Amygdala (tissue), 56 donors: ENCODE measurements at places on chromosomes 3 and 15.
A peak's percentile ranks its signal among the peaks of the same experiment; 100 is the strongest.

DNA sequence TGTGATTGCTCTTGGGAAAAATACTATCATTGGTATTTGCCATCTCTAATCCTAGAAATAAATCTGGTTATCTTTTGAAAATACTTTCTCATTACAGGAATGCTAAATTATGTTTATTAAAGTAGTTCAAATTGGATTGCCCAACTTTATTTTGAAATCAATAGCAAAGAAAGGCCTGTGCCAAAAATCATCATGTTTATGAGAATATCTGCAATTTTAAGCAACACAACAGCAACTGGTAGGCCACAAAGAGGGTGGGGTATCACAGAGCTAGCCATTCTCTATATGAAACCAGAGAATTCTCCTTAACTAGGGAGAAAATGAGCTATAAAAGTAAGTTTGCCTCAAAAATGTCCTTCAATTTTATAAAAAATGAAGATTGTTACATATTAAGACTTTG is 11.9 kb upstream of the TM4SF19 start:
- DNase-seq: no peak

GRCh38 chr3:53845103-53845880 is 927 bp downstream of the CHDH start:
- DNase-seq: peak; percentile 34

DNA sequence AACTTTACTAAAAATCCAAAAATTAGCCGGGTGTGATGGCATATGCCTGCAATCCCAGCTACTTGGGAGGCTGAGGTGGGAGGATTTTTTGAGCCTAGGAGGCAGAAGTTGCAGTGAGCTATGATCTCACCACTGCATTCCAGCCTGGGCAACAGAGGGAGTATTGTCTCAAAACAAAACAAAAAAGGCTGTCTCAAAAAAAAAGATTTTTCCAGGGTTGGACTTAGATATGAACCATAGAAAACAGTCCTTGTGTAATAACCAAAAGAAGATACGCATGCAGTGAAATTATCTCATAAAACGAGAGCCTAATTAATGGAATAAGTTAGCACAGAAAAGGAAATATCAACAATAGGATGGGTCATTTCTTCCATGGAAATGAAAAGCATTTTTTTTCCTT is 320.4 kb upstream of the RASGRP1 start:
- DNase-seq: no peak

DNA sequence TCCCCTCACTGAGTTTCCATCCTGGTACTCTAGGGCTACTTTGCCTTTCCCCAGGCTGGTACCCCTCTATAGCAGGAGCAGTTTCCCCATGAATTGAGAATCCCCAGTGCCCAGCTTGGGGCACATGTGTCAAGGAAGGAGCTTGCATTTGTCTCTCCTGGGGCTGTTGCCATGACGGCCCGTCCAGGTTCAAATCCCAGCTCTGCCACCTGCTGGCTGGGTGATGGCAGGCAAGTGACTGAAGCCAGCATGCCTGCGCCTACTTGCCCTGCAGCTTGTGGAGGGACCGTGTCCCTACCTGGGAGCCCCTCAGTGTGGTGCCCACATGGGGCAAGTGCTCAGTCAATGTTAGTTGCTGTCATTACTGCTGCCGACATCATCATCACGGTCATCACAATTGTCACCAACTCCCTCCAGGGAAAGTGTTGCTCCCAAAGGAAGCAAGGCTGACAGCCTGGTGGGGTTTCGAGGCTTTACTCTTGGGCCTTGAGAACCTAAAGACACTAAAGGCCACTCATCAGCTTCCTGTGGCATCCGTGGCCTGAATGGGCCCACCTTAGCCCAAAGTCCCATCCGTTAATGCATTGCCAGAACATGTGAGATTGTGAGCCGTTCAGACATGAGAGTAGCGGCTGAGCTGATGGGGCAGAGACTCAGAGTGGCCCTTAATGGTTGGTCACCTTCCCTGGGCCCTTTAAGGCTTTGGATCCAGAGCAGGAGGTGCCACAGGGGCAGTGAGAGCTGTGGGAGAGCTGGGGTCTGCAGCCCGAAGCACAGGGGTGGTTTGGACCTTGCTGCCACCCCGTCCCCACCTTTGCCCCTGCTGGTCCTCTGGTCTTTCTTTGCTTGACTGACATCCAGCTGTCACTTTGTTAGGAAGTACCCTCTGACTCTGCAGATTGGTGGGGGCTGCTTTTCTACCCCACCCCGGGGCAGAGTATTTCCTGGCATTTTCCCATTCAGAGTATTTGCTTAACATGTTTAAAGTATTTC is 144.4 kb downstream of the DNAJB8 start:
- DNase-seq: no peak

DNA sequence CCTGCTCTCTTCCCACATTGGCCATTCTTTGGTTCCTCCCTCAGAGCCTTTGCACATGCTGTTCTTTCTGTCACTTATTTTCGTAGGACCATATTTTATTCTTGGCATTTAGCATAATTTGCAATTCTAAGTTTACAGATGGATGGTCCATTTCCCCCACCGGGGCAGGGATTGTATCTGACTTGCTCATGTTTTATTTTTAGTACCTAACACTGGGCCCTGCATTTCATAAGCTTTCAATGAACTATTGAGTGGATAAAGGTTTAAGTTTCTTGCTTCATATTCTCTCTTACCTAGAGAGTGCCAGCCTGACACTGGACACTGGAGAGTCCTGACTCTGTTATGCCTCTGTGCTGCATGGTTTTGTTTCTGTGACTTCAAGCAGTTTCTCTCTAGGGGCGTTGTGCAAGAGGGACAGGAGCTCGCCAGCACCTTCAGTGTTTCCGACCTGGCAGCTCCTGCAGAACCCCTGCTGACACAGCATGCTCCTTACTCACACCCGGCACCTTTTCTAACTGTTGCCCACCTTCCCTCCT is 87.4 kb downstream of the FLNB start:
- no peak for DNase-seq

GRCh38 chr3:3665961-3666640 is 133.1 kb upstream of the LRRN1 start:
- no peak for DNase-seq

DNA sequence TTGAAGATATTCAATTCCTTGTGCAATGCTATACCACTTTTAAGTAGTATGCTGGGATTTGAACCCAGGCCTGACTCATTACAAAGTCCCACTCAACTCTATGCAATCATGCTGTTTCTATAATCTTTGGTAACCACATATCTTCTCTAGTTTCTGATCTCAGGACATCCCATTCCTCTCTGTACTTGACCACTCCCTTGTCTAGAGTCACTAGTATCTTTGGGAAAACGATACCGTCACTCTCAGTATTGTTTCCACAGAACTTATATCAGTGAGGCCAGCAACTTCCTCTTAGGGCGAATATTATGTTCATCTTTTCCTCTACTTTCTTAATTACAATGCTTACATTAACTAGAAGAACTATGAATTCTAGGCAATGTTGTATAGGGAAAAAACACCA is 137.3 kb upstream of the TSPAN3 start:
- no peak for DNase-seq

GRCh38 chr3:71713041-71713440 is 12.2 kb downstream of the EIF4E3 start:
- DNase-seq: no peak

GRCh38 chr3:119598410-119599098 is 869 bp downstream of the PLA1A start:
- DNase-seq: no peak

DNA sequence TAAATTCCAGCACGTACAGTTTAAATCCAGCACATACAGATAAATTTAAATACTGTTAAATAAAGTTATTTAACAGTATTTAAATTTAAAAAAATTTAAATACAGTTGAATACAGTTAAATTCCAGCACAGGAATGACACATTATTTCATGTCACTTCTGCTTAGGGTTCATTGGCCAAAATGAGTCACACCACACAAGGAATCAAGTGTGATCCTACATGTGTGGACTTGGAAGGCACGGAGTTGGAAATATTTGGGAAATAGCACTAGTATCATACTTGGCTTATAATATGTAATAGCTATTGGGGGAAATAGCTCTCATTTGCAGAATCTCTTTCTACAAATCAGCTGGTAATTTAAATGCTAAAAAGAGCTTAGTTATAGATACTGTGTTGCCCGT is 10.6 kb downstream of the RAB7A start:
- no peak for DNase-seq

GRCh38 chr3:32313723-32314473 is 75.4 kb downstream of the CMTM8 start:
- no peak for DNase-seq

DNA sequence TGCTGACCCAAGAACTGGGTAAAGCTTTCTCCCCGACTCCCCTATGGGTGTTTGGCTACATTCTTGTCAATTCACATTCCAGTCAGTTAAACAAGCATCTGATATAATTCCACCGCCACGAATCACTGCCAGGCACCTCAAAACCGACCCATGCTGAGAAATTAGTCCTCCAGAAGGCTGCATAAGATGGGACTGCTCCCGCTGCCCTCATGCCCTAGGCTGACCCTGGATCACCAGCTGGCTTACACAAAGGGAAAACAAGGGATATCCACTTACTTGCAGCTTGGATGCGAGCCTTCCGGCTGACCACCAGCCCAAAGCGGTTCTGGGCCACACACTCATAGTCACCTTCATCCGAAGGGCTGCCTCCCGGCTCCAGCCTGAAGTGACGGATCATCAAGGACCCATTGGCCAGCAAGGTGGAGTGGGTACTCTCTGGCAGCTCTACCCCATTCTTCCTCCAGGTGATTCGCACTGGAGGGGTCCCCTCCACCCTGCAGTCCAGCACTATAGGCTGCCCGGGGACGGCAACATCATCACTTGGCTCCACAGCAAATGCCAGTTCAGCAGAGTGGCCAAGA is 2.9 kb downstream of the IGDCC3 start:
- no peak for DNase-seq

DNA sequence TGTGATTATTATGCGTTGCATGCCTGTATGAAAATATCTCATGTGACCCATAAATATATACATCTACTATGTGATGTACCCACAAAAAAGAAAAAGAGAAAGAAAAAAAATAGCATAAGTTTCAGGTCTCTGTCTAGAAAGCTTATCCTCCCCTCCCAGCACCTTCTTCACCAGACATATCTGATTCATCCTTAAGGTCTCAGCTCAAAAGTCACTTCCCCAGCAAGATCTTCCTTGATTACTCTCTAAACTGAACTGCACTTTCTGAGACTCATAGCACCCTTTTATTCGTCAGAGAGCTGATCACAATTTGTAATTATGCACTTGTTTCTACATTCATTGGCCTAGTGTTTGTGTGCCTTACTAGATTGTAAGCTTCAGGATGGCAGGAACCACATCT is 11.1 kb upstream of the PTPN9 start:
- DNase-seq: no peak

DNA sequence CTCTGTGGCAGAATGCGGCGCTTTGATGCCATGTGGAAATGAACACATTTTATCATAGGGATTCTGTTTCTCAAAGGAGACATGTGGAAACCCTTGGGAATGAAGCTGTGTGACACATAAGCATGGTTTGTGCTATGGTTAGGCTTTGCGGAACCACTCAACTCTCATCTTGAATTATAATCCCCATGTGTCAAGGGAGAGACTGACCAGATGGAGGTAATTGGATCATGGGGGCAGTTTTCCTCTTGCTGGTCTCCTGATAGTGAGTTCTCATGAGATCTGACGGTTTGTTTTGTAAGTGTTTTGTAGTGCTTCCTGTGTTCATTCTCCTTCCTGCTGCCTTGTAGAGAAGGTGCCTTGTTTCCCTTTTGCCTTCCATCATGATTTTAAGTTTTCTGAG is 1109.2 kb upstream of the ALCAM start:
- no peak for DNase-seq

DNA sequence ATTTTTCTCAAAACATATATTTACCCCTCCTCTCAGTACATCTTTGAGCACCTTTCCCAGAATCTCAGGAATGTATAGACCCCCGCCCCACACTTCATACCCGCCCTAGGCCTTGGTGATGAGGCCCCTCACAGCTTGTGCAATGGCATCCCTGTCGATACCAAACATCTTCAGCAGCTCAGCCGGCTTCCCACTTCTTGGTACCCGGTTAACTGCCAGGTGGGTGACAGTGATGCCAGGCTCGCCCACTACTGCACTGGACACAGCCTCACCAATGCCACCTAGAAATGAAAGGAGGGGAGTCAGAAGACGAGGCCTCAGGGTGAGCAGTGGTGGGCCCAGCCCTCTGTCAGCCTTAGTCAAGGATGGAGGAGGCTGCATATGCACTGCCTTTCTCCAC is 30.2 kb downstream of the TKT start:
- no peak for DNase-seq

- DNase-seq: no peak
These were observed 31.1 kb upstream of the NUDT16 start for GRCh38 chr3:131350506-131350905.

GRCh38 chr15:66730168-66731021 is 28.4 kb downstream of the SMAD6 start:
- no peak for DNase-seq

DNA sequence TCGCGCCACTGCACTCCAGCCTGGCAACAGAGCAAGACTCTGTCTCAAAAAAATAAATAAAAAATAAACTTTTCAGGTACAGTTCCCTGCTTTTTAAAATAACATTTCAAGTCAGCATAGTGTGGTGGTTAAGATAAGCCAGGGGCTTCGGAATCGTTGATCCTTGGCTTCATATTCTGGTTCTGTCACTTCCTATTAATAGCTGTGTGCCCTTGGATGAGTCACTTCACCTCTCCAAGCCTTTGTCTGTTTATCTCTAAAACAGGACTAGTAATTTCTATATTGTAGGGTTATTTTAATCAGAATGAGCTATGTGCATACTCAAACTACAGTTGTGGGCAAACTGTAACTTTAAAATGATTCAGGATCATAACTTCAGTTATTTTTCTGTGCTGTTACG is 53.8 kb upstream of the SENP5 start:
- no peak for DNase-seq

DNA sequence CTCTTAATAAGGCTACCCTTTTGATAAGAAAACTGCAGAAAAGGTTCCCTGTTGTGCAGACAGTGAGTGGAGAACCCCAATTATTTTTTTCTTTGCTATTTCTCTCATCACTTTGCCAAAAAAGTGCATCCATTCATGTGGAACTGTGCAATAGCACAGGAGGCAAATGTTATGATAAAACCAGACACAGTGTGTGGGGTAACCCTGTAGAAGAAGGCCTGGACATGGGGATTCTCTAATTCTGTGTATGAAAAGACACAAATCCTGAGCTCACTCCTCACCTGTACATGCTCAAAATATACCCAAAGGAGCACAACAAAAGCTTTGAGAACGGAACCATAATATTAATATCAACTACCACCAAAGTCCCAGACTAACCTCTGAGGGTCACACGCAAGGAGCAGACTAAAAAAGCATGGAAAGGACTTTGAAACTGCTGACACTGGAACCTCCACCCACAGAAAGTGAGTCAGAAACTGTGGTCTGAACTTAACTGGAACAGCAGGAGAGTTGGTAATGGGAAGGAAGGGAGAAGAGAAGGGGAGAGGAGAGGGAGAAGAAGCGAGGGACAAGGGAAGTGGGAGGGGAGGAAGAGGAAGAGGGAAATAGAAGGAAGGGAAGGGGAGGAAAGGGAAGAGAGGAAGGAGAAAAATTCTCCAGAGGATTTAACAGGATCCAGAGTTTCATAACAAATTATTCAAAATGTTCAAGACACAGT is 299.9 kb downstream of the TBC1D5 start:
- DNase-seq: no peak

GRCh38 chr3:186452517-186452916 is 90.5 kb upstream of the DGKG start:
- DNase-seq: no peak
